ENCODE measurements at places on chromosomes 11 and 22.

DNA sequence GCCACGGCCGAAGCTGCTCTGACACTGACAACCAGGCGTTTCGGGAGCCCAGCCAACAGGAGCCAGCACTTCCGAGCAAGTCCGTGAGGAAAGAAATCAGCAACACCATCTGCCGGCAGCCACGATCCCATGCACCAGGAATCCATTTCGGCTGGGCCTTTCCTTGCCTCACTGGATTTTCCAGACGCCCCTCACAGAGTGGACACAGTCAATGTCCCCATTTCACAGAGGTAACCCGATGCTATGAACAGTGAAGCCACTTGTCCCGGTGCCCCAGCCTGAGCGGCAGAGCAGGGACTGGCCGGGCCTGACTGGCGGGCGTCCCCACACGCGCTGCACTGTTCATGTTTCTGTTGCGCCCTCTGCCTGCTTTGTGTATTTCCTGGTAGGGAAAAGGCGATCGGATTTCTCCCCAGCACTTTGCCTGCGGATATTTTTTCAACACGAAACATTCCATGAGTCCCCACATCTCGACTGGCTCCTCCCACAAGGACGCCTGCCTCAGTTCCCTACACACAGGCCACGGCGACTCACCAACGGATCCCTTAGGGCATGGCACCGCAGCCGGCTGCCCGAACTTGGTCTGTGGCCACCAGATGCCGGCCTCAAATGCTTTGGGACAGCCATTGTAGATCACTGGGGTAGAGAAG lies 55.3 kb downstream of the TRMU start:
- DNase-seq, result no peak

DNA sequence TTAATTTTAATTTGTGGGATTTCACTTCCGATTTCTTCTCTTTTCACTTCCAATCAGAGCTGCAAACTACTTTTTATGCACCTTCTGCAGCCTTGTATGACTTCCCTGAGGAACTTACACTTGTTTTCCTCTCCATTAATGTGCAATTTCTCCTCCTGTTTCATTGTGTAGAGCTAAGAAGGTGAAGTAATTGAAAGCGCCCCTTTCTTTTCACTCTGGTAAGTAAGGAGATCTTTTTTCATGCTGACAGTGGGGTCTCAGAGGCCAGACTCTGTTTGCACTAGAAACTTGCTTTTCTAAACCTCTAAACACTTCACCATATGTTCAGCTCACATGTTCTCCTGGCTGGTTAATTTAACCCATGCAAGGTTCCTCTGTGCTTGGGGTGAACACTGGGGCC lies 117.0 kb downstream of the FANCF start:
- DNase-seq, result no peak

DNA sequence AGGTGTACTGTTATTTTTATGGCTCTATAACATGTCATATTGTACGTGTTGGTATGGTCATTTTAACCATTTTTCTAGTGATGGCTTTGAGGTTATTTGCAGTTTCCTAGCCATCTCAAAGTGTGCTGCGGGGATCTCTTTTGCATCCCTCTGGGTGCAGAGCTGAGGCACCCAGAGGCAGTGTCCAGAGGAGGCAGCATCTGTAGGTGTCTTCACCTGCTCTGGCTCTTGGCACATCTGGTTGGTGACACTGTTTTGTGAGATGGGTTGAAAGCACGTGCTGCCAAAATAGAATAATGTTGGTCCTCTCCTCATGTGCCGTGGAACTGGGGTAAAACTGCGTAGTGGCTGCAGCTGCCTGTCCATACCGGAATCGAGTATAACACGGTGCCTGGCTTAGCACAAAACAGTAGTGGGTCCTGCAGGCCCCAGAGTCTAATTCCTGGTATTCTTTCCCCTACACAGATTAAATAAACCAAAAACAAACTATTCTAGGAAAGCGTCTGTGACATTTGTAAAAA lies 12.9 kb downstream of the NEAT1 start:
- DNase-seq, result no peak

GRCh38 chr11:60204922-60205321 lies 22.0 kb upstream of the MS4A6A start:
- DNase-seq, result no peak

GRCh38 chr11:10725114-10725906 lies 25.7 kb upstream of the CTR9 start:
- no peak for DNase-seq

DNA sequence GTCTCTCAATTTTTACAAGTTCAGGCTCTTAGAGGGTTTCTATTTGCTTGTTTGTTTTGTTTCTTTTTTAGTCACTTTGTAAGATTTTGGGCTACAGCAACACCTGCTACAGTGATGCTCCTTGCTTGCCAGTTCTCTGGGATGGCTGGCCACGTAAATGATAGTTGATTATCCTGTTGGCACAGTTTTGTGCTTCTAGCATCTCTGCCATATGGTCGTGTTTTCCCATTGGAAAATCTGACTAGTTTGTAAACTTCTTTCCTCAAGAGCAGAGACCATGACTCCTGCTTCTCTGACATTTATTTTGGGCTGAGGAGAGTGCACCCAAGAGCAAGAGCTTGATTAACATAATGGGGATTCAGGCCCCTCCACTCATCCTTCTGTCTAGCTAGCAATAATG lies 1621.6 kb upstream of the RAG2 start:
- DNase-seq, result no peak

- no peak for DNase-seq
Measured at GRCh38 chr11:8257003-8257664, 6.5 kb downstream of the LMO1 start.

- DNase-seq, result peak; percentile 36
Measured at GRCh38 chr11:10294290-10294953, 403 bp upstream of the SBF2 start.

GRCh38 chr22:49983148-49984042 lies 22.8 kb downstream of the PIM3 start:
- DNase-seq, result no peak

DNA sequence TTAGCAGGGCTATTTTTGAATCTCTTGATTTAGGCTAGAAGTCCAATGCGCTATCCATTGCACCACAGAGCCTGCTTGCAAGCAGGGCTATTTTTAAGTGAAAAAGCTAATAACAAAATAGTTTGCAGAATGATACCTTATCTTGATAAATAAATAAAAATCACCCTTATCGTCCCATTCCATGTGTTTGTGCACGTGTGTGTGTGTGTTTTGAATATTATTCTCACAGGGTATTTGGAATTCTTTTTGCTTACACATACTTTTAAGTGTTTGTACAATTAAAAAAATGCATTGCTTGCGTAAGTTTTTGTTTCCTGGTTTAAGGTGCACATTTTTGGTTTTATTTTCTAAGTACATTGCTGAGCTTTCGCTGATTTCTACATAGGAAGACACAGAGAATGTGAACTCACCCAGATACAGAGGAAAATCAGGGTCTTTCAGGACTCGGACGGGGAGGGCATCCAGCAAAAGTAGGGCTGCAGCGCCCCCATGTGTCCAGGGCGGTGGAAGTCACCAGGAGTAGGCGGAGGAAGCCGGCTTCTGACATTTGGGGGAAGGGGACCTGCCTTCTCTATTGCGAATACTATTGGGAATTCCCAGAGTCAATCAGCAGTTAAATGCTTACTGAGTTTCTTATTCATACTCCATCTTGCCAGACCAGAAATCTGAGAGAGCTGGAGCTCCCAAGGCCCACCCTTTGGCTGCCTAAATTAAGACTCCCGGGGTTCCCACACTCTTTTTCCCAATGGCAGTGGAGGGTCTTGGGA lies 27.3 kb downstream of the SLC1A2 start:
- DNase-seq, result peak; percentile 70

DNA sequence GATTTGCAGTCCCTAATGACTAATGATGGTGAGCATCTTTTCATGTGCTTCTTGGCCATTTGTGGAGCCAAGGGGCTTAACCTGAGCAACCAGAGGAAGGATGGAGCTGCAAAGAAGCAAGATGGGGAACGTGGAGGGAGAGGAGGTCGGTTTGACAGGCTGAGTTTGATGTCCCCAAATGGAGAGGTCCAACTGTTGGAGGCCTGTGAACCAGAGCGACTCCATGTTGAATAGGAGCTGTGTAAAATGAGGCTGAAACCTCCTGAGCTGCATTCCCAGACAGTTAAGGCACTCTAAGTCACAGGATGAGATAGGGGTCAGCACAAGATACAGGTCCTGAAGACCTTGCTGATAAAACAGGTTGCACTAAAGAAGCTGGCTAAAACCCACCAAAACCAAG lies 54.5 kb downstream of the RPS6KA4 start:
- no peak for DNase-seq

GRCh38 chr11:128941110-128941509 lies 1.6 kb downstream of the TP53AIP1 start:
- no peak for DNase-seq

GRCh38 chr11:46679241-46680163 lies 20.9 kb downstream of the ARHGAP1 start:
- DNase-seq, result no peak

Data from NCI-H345 (cell line).